ENCODE measurements at places on chromosomes 1 and 21.
A peak's percentile ranks its signal among the peaks of the same experiment; 100 is the strongest.

GRCh38 chr1:8540261-8540941 lies 222.5 kb downstream of the SLC45A1 start:
- no peak for DNase-seq

GRCh38 chr1:54459726-54460191 lies 53.6 kb upstream of the SSBP3 start:
- DNase-seq = no peak

DNA sequence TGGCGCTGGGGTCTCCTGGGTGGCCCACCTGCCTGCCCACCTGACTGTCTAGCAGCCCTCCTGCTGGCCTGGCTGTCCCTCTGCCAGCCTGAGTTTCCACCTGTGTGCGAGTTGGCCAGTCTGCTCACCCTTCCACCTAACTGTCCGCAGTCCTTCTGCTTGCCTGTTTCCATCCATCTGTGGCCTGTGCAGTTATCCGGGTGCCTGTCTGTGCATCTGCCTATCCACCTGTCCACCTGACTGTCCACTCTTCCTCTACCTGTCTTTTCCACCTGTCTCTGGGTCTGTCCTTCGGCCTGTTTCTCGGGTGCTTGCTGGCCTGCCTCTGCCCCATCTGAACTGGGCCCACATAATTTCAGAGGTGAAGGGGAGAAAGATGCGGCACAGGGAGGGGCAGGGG lies 1.9 kb downstream of the KCNQ4 start:
- DNase-seq = no peak

- no peak for DNase-seq
Observed at GRCh38 chr1:19488136-19488535, 2.8 kb upstream of the CAPZB start.

DNA sequence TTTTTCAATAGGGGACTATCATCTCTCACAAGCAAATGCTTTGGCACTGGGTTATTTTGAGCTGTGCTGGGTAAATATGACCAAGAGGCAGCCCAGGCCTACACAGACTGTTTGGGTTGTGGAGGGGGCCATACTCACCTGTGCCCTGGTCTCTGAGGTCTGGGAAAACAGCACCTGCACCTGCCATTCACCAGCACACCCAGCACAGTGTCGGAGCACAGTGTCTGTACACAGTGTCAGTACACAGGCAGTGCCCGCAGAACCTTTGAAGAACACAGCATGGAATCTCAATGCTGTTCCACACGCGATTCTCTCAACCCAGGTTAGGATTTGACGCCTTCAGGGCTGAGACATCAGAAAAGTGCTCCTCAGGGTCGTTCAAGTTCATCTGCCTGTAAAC lies 35.0 kb upstream of the FAM89A start:
- DNase-seq = no peak

GRCh38 chr1:58197811-58198210 lies 348.7 kb downstream of the OMA1 start:
- no peak for DNase-seq

DNA sequence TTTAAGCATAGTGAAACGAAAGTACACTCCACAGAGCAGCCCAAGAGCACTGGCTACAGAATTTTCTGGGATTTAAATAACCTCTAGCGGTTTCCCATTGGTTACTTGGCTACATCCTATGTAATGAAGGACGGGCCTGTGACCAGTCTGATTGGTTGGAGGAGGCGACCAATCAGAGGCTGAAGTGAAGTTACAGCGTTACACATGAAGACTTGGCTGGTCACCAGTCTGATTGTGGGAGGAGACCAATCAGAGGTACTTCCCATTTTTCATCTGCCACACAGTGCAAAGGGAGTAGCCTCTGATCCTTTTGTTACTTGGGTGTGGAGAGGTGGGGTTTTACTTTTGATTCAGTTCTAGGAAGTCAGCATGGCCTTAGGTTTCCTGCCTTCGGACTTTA lies 142.7 kb upstream of the SERTAD4 start:
- DNase-seq = no peak

DNA sequence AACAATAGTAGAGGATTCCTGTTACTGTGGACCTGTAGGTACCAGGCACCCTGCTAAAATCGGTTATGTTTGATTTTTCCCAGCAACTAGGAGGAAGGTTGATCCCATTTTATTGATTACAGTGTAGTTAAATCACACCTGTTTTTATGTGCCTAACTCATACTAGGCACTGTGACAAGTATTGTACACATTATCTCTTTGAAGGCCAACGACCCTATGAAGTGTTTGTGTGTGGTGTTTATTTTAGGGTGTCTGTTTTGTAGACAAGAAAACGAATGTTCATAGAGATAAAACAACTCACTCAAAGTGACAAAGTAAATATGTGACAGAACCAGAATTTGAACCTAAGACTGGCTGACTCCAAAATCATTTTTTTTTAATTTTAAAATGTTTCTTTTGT lies 49.5 kb downstream of the FGGY start:
- no peak for DNase-seq

DNA sequence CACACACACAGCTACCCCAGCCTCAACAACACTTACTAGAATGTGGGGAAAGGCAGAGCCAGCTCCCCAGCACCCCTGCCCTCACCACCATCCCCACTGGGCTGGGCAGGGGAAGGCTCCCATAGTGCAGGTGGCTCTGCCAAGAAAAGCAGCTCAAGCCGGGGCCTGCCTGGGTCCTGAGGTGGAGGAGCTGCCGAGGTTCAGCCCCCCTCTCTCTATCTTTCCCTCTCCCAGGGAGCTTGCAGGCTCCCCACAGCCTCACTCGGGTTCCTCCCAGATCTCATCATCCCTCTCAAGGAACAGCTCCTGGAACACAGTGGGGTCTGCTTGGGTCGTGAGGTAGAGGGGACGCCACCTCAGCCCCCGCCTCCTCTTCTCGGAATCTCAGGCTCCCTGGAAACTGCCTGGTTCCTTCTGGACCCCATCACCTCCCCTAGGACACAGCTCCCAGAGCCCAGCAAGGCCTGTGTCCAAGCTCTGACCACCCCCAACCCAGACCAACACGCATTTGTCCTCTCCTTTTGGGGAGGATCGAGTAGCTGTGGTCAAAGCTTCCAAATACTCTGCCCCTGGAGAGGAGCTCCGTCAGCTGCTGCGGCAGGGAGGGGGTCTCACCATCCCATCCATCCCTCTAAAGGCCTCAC lies 704 bp downstream of the S100A16 start:
- DNase-seq = no peak

DNA sequence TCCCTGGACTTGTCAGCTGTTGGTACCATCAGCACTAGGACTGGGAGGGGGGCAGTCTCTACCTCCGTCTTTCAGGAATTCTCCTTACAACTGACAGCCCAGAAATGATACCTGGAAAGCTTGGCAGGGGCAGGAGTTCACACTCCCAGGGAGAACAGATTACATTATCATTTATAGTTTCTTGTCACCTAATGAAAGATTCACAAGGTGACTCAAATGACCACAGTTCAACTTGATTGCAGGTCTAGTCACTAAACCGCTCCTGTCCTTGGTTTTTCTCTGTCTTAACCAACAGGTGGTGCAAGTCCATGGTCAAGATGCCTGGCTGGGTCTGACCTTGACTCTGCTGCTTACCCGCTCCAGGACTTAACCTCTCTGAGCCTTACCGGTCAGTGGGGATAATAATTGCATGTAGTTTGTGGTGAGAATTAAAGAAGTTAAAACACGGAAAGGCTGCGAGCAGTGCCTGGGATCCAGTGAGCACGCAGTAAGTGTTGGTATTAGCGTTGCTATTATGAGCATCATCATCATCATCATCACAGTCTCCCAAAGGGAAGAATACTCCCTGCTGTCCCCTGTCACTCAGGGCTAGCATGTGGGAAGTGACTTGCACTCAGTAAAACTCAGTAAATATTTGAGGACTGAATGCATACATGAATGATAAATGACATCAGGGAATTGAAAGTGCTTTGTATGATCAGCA lies 125.3 kb upstream of the CD34 start:
- DNase-seq = no peak

- no peak for DNase-seq
Observed at GRCh38 chr1:8598060-8598724, 219.2 kb downstream of the RERE start.

GRCh38 chr1:39332828-39333227 lies 128.3 kb downstream of the MACF1 start:
- DNase-seq = no peak

- DNase-seq = no peak
Observed at GRCh38 chr1:114104949-114105348, 48.7 kb downstream of the SYT6 start.

DNA sequence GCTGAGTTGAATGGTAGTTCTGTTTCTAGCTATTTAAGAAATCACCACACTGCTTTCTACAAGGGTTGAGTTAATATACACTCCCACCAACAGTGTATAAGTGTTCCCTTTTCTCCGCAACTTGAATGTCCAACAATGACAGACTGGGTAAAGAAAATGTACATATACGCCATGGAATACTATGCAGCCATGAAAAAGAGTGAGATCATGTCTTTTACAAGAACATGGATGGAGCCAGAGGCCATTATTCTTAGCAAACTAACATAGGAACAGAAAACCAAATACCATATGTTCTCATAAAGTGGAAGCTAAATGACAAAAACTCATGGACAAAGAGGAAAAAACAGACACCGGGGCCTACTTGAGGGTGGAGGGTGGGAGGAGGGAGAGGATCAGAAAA lies 14.8 kb upstream of the TTLL7 start:
- no peak for DNase-seq

DNA sequence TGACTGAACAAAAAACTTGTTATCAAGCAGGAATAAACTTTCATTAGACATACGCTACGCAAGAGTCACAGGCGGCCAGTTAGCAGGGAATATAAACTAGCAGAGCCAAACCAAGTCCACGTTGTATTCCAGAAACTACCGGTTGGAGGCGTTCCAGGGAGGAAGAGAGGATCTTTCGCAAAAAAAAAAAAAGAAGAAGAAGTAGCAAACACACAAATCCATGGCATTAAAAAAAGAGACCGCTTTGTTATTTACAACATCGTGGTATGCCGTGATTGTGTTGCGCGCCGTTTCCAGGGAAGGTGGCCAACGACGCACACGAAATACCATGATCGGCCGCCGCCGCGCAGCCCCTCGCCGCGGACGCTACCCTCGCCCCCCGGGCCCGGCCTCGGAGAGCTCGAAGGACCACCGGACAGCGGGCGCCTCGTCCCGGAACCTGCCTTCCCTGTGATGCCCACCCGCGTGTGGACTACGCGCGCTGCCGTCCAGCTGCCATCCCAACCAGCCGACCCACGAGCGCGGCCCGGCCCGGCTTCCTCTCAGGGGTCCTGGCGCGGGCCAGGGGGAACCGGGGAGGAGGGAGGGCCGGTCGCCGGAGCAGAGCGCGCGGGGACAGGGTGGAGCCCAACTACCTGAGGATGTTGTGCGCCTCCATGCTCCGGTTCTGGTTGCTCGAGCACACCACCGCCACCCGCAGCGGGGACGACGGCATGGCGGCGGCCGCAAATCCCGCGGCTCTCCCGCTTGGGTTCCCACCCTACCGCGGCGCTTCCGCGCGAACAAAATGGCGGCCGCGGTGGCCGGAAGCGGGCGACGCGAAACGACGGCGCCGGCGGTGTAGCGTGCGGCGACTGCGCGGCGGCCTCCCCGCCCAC lies 581 bp downstream of the SSU72 start:
- DNase-seq = peak; percentile 20

- DNase-seq = no peak
Observed at GRCh38 chr1:40422630-40423263, 27.5 kb upstream of the ZFP69B start.

GRCh38 chr1:210653771-210654170 lies 325.1 kb downstream of the HHAT start:
- no peak for DNase-seq

GRCh38 chr1:193118803-193119730 lies 2.8 kb upstream of the CDC73 start:
- DNase-seq = no peak

GRCh38 chr1:38685388-38685787 lies 174.2 kb downstream of the RRAGC start:
- no peak for DNase-seq

DNA sequence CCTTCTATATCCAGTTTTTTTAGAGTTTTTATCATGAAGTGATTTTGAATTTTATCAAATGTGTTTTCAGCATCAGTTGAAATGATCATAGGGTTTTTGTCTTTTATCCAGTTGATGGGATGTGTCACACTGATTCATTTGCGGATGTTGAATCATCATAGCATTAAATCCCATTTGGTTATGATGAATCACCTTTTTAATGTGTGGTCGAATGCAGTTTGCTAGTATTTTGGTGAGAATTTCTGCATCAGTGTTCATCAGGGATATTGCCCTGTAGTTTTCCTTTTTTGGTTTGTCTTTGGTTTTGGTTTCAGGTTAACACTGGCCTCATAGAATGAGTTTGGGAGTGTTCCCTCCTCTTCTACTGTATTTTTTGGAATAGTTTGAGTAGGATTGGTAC lies 80.3 kb downstream of the DIRAS3 start:
- no peak for DNase-seq

DNA sequence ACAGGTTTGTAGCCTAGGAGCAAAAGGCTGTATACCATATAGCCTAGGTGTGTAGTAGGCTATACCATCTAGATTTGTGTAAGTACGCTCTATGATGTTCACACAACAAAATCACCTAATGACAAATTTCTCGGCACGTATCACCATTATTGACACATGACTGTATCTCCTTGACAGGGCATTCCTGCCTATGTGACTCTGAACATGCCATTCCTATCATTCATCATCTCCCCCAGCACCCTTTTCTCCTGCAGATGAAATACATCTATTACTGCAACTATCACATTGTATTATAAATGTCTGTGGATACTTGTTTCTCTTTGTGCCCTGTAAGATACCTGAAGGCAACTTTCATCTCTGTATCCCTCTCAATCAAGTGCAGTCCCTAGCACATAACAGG lies 29.9 kb downstream of the TP53BP2 start:
- DNase-seq = no peak

- DNase-seq = no peak
Observed at GRCh38 chr1:174569240-174569639, 121.5 kb downstream of the GPR52 start.

DNA sequence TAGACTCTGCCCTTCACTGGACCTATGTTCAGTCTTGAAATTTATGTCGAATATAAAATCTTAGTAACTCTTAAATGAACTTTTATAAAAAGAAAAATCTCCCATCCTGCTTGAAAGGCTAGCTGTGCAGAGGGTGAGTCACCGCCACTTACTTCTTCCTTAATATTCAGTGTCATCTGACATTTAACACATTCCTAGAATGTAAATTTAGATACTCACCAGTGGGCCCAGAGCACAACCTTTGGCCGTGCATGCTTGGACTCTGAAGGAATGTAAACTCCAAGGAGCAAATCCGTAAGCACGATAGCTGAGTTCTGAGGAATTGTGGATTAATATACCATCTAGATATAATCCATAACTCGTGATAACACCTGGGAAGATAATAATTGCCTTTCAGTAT lies 403.3 kb downstream of the KCTD3 start:
- DNase-seq = no peak

DNA sequence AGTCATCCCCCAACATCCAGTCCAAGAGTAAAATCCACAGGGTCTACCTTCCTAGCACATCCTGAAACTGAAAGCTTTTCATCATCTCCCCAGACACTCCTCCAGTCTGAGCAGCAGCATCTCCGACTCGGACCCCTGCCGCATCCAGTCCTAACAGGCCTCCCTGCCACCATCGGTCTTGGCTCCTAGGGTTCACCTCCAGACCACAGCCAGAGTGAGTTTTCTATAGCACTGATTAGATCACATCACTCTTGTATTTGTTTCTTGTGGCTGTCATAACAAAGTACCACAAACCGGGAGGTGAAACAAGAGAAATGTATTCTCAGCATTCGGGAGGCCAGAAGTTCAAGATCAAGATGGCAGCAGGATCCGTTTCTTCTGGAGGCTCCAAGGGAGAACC lies 187.8 kb downstream of the TOMM20 start:
- no peak for DNase-seq
